ENCODE measurements at places on chromosomes 3 and 15. TPM values are rescaled to one million over a fixed set of nuclear protein-coding genes. Genes with fewer than 3 reads are reported as not detected.

Gene CFAP20DC
- total RNA-seq = 1.6 TPM

Gene ACAN
- total RNA-seq = 13.6 TPM

Gene UBE2E2
- 115 TPM for total RNA-seq

Gene C3orf62
- 1.6 TPM for total RNA-seq

Gene FANCD2OS
- not detected for total RNA-seq

Gene GOLGA6D
- total RNA-seq = under 0.01 TPM

Gene SNX33
- 8.4 TPM for total RNA-seq

Gene CILP
- total RNA-seq = 38.1 TPM

Gene CCR3
- total RNA-seq = not detected

Gene TRPM1
- total RNA-seq = not detected

Gene SORD
- 1.6 TPM for total RNA-seq

Gene CD86
- total RNA-seq = 3.7 TPM

Gene SERPINI2
- total RNA-seq = not detected

Gene TM6SF1
- total RNA-seq = 28.7 TPM

Gene RETNLB
- total RNA-seq = not detected

Gene HCN4
- under 0.01 TPM for total RNA-seq

Gene PIERCE2
- 0.52 TPM for total RNA-seq

Gene NR2E3
- 1.0 TPM for total RNA-seq

Gene OXTR
- 0.52 TPM for total RNA-seq

Gene HRG
- total RNA-seq = not detected

Gene DNAH1
- total RNA-seq = 2.1 TPM

Gene ZBTB38
- total RNA-seq = 29.7 TPM

Gene PLA2G4B
- 1.6 TPM for total RNA-seq

Gene LPCAT4
- total RNA-seq = 3.1 TPM

Gene IL1RAP
- total RNA-seq = 10.4 TPM

Gene CD80
- total RNA-seq = 1.0 TPM

Gene UBAP1L
- 2.1 TPM for total RNA-seq

Gene LRRC31
- not detected for total RNA-seq

Gene ALPK3
- 33.4 TPM for total RNA-seq

Gene LRTM1
- 106 TPM for total RNA-seq

Gene KIF9
- 2.1 TPM for total RNA-seq

Gene ST8SIA2
- 7.8 TPM for total RNA-seq

Gene CCR9
- 0.52 TPM for total RNA-seq

Gene CKMT1A
- total RNA-seq = not detected

Gene STX19
- not detected for total RNA-seq

Gene LCMT2
- 5.7 TPM for total RNA-seq

Gene SPESP1
- 1.6 TPM for total RNA-seq

Gene SLC12A6
- total RNA-seq = 20.4 TPM

Gene CFAP161
- 5.7 TPM for total RNA-seq

Gene PRTG
- total RNA-seq = 4.7 TPM

Gene FETUB
- not detected for total RNA-seq

Gene CPNE9
- 0.52 TPM for total RNA-seq

Gene TMEM266
- total RNA-seq = not detected

Gene GOLGA8S
- total RNA-seq = not detected

Gene GRIP2
- total RNA-seq = 8.9 TPM

Gene CAMKV
- total RNA-seq = not detected

Gene IL17RB
- total RNA-seq = 1.6 TPM

Gene CYP1A2
- total RNA-seq = not detected

Gene ACP3
- total RNA-seq = 0.52 TPM

Gene CTXN2
- total RNA-seq = not detected

Gene TSEN2
- total RNA-seq = 15.1 TPM

Data from skeletal muscle tissue (tissue), 5 donors.